ENCODE measurements at places on chromosomes 6 and 20.

DNA sequence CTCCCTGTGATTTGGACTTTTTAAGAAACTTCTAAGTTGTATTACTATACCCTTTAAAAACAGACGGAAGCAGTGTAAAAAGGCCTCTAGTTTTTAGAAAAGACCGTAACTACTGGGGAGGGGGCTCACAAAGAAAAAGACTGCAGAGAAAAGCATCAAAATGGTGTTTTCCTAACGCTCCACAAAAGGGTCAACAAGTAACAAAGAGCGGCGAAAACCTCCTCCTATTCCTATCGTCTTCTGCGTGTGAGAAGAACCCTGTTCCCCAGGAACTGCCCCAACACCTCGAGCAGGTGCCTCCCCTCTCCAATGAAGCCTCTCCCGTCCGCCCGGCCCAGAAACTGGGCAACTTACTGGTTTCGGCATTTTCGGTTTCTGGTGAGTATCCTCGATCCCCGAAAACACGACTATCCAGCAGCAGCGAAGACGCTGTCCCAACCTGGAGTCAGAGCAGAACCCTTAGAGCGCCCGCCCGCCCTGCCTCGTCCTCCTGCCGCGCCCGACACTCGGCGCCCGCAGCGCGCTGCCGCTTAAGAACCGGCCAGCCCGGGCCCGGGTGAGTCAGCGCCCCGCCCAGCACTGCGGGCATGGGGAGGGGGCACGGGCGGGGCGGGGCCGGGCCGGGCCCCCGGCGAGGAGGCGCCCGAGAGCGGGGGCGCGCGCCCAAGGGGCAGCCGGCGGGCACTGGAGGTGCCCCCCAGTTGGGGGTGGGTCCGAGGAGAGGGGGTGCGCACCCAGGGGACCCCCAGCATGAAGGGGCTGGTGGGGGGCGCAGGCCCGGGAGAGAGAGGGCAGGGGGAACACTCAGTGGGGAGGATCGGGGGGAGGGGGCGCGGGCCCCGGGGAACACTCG is 1.2 kb downstream of the EZR start:
- peak; percentile 67 for DNase-seq

DNA sequence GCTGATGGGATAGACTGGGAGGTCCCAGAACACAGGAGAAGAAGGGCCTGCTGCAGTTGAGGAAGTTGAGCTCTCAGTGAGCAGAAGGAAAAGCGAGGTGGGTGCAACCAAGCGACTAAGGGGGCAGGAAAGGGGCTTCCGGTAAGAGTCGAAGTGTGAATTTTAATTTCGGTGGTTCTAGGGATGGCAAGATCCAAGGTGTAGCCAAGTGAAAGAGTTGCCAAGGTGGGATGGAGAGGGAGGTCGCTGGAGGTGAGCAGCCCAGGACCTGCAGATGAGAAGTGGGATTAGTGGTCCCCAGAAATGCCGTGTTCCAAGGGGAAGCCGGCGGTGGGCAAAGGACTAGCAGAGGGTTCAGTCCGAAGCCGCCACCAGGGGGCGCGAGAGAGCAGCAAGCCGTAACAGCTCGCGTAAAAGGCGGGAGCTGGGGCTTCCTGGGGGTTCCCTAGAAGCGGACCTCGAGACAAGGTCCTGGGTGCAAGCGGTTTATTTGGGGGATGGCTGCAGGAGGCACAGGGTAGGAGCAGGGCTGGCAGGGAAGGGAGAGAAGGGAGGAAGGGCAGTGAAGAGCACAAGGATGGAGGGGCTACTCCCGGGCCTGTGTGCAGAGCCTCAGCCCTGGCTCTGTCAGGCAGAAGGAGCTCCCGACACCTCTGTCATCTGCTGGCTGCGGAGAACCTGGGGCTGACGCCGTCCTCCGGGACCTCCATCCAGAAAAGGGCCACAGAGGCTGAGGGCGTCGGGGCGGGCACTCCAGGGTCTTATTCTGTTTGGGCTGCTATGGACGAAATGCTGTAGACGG is 103.6 kb downstream of the PAX1 start:
- DNase-seq, result no peak

- no peak for DNase-seq
Measured at GRCh38 chr20:63883201-63883593, 11.7 kb upstream of the DNAJC5 start.

GRCh38 chr6:41284726-41285125 is 1.8 kb downstream of the TREM1 start:
- DNase-seq, result no peak

- no peak for DNase-seq
Measured at GRCh38 chr6:20866036-20866435, 331.8 kb downstream of the CDKAL1 start.

GRCh38 chr6:36285187-36285671 is 15.4 kb downstream of the PNPLA1 start:
- no peak for DNase-seq

DNA sequence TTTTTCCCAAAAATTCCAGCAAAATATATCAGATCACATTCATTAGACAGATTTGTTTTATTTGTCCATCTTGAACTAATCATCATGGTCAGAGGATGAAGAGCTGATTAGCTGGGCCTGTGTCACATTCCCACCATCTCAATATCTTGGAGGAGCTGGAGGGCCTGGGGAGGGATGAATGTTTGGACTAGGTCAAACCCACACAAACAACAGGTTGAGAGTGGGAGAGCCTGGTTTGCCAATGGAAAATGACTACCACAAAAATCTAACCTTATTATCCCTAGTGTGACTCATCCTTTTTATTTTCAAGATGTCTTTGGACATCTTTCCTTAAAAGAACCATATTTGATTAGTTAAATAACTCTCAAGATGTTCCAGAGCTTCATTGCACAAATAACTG is 242.4 kb downstream of the OGFRL1 start:
- no peak for DNase-seq

DNA sequence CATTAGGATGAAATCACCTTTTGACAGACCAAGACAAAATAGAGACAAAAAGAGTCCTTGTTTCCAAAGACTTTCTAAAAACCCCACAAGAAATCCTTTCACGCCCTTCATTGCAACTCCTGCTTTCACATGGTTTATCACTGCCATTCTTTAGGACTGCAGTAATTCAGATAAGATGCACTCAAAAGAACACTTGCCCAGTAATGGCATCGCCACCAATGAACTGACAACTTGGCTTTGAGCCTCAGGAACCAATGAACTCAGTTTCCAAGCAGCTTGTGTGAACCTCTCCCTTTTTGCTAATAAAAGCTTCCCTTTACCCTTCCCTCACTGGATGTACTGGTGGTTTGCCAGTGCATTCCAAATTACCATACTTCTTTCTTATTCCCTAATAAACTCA is 21.8 kb downstream of the OSTM1 start:
- no peak for DNase-seq

DNA sequence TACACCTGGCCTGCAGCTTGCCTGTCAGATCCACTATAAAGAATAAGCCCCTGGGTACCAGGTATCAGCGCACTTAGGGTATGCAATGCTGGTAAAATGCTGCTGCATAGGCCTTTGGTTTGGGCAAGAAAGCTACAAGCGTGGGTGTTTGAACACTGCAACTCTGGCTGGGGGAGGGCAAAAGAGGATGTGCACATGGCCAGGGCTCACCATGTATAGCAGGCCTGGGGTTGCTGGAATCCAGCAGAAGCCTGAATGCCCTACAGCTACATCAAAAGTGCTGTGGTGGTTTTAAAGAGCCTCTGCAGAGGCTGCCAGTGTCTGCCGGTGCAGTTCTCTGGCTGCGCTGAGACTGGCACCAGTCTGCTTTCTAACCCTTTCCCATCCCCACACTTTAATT is 51.7 kb downstream of the UQCC1 start:
- DNase-seq, result no peak

GRCh38 chr6:88899569-88900316 is 63.7 kb downstream of the RNGTT start:
- no peak for DNase-seq

DNA sequence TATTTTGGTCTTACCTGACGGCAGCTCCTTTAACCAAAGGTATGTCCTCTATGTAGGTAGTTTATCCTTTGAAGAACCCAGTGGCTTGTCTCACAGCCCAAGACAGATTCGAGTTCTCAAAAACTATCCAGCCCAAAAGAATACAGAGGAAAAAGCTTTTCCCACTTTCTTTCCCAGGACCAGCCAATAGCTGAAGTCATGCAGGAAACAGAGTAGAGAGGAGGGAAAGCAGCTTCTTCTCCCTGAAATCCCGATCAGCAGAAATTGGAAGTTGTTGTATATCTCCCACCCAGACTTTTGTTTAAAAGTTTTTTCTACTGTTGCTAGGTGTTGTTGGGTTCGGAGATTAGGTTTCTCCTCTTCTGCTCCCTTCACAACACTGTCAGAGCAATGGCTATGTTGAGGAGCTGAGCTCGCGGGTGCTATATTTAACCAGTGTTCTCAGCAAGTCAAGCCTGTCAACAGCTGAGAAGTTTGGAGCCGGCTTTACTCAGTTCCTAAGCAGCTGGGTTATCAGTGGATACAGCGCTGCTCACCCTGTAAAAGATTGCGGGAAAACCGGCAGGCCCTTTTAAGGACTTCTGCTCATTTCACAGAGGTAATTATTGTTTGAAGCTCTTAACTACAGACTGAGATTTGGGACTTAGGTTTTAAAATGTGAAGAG is at the start of gene FILIP1:
Gene FILIP1 (minus strand): TSS at position 401 of the 665 bp plus-strand sequence. CDS start 78,828 bp downstream, outside the sequence.
- no peak for DNase-seq

DNA sequence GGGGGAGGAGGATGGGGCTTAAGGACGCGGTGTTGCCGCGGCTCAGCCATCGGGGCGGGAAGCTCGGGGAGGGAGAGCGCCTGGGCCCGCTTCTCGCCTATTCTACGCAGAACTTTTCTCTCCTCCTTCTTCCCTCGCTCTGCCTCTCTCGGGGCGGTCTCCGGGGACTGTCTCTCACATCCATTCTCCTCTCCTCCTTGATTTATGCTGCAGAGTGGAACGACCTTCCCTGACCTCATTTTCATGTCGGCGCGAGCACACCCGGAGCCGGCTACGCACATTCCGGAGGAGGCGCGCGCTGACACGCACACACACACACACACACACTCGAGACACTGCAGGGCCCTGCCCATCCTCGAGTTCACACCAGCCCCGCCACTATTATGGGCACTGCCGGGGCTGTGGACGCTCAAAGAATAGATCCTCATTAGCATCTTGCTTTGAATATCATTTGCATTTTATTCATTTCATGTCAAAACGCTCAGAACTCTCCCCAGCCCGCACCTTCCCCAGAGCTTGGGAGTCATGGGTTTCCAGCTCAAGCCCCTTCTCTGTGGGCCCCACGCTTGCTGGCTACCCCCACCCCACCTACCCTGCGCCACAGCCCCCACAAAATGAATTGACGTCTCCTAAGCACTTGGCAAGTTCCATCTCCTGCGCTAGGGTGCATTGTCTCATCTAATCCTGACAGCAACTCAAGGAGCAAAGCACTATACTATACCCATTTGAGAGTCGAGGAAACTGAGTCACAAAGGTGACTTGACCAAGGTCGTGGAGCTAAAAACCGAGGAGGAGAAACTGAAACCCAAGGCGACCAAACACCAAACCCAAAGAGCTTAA is 36.8 kb downstream of the NCR2 start:
- DNase-seq, result no peak

- peak; percentile 48 for DNase-seq
Measured at GRCh38 chr6:28643017-28643740, 117.5 kb downstream of the GPX5 start.

DNA sequence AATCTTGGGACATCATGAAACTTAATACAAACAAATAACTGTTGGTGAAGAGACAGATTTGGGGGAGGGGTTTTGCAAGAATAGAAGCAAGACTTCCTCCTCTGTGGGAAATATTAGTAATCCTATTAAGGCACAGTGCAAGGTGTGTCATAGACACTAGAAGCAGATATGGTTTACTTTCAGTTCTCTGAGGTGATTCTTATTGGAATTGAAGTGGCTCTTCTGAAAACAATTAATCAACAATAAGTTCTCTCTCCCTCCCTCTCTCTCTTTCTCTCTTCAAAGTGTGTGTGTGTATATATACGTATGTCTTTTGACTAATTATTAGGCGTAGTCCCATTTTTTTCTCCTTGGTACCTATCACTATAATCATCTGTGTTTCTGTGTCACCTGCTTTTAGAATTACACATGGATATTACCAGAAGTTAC is 99.8 kb downstream of the HIVEP2 start:
- DNase-seq, result no peak

DNA sequence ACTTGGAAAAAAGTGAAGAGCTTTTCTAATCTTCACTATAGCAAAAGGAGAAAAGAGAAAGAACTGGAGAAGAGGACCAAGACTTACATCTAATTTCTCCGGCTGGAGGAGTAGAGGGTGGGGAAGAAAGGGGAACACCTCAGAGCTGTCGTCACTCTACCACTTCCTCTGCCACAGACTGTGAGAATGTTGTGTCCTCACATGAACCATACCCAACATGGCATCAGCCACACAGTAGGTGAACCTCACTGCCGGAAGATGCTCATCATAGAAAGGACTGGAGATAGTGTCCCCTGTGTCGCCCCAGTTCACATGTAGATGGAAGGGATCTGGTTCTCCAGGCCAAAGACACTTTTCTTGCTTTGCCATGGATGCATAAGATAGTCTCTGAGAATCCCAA is 604.4 kb upstream of the NOX3 start:
- no peak for DNase-seq

- peak; percentile 36 for DNase-seq
Measured at GRCh38 chr6:27757307-27757706, 154.9 kb downstream of the OR2B2 start.

DNA sequence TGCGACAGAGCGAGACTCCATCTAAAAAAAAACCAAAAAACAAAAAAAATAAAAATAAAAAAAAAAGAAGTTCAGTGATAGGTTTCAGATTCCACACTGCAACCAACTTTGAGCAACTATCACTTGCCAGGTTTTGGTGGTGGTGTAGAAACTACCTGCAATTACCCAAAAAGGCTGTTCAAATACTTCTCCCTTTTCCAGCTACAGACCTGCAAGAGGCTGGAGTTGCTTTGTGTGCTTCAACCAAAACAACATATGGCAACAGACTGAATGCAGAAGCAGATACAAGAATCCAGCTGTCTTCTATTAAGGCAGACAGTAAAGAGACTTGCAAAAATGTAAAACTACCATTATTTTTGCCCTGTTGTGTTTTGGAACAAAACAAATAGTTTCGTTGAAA is 9.3 kb upstream of the BCAS1 start:
- DNase-seq, result no peak

GRCh38 chr6:98635191-98635590 is 199.2 kb upstream of the POU3F2 start:
- DNase-seq, result no peak

DNA sequence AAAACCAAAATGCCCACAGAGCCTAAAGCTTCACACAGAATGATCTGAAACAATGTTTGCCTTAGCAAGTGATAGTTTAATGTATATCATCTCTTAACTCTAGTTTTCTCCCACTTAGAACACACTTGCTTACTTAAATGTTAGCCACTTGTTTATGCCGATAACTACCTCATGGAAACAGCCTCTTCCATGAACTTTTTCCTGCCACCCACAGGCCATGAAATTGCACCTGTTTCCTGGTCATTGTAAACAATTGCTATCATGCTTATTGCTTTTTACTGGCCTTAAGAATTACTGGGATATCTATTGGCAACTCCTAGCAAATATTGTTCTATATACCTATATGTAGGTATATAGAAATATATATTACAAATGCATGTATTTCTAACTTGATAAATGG is 231.1 kb downstream of the HDGFL1 start:
- no peak for DNase-seq

- DNase-seq, result no peak
Measured at GRCh38 chr20:35638751-35639150, 23.1 kb downstream of the SPAG4 start.

Measured in activated CD4-positive, alpha-beta T cell treated with anti-CD3 and anti-CD28 coated beads, Interleukin-2, amount 50 U/mL, for 24 hours (primary cell).